ENCODE measurements at places on chromosomes 13 and 19.

DNA sequence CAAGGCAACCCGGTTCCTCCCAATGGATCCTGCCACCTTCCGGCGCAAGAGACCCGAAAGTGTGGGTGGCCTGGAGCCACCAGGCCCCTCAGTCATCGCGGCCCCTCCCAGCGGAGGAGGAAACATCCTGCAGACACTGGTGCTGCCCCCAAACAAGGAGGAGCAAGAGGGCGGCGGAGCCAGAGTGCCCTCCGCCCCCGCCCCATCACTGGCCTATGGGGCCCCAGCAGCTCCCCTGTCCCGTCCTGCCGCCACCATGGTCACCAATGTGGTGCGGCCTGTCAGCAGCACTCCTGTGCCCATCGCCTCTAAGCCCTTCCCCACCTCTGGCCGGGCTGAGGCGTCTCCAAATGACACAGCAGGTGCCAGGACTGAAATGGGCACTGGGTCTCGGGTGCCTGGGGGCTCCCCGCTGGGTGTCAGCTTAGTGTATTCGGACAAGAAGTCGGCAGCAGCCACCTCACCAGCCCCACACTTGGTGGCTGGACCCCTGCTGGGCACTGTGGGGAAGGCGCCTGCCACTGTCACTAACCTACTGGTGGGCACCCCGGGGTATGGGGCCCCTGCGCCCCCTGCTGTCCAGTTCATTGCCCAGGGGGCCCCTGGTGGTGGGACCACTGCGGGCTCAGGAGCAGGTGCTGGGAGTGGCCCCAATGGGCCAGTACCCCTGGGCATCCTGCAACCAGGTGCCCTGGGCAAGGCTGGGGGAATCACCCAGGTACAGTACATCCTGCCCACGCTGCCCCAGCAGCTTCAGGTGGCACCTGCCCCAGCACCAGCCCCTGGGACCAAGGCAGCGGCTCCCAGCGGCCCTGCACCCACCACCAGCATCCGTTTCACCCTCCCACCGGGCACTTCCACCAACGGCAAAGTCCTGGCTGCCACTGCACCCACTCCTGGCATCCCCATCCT lies 11.2 kb upstream of the PRR19 start:
- no peak for DNase-seq

DNA sequence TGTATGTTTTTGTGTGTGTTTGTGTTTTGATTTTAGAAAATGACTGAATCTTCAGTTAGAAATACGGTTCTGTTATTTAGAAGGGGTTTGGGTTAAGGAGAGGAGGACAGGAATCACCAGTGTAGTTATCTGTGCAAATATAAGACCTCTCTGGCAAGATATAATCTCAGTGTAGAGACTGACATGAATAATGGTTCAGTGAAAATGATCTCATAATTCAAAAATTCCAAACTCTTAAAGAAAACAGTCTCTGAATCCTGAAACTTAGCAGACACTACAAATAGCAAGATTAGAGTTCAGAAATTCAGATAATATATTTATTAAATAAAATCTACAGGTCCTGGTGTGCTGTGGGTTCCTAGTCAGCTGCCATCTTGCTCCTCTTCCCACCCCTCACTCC lies 73.5 kb downstream of the PDS5B start:
- DNase-seq: no peak

- no peak for DNase-seq
Measured at GRCh38 chr13:109126891-109127641, 497.7 kb downstream of the MYO16 start.

DNA sequence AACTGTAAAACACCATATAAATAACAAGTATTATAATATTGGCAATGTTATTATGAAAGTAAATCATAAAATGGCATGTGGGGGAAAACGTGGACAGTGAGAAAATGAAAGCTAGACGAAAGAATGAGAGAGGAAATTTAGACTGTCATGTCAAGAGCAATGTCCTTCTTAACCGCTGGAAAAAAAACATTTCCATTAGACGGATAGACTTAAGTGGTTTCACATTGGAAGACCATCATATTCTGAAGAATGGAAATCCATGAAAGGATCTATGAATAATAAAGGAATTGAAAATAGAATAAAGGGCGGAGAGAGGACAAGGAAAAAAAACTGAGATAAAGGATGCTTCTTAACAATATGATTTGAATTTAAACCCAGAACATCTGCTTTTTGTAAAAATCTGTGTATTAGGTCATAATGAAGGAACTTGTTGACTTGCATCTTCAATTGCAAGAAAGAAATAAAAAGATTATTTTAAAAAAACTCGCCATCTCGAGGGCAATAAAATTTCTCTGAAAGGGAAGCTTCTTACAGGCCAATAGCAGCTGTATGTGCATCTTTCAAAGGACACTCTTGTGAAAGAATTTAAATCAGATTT lies 90.6 kb downstream of the SPRY2 start:
- no peak for DNase-seq

GRCh38 chr13:95403349-95404140 lies 102.3 kb upstream of the ABCC4 start:
- no peak for DNase-seq

GRCh38 chr19:13195678-13196077 lies 45.5 kb downstream of the IER2 start:
- no peak for DNase-seq

DNA sequence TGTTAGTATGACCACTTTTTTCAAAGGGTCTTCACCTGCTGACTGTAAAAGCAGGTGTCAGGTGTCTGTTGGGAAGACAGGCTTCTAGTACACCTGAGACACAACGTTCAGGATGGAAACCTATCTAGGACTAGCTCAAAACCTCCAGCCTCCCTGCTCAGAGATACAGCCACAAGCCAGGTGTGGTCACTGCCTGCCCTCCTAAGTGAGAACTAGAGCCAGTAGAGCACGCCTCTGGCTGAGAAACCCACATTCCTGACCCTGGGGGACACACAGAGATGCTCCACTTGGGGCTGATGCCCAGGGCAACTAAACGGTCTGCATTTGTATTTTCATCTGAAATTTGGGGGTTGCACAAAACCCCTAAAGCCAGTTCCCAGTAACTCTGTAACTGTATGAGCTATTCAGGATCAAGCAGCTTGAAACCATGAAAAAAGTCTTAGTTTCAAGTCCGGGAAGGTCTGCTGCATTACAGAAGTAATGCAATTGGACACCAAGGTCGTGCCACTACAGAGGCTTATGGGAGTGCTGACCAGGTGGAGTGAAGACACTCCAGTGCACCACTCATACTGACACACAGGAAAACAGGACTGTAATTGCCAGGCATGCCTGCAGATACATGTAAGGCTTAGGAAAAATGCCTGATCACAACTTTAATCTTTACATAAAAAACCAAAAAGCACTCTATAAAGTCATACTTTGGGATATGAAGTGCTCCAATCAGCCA lies 27.8 kb downstream of the ANKRD10 start:
- no peak for DNase-seq

DNA sequence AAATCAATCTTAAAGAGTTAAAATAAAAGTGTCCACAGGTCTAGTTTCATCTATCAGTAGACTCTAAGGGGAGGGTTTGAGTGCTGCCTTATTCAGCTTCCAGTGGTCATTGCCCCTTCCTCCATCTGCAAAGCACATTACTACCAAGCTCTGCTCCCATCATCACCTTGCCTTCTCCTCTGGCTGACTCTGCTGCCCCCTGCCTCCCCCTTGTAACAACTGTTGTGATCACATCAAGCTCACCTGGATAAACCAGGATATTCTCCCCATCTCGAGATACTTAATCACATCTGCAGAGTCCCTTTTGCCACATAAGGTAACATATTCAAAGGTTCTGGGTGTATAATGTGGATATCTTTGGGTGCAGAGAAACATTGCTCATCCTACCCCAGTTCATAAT lies 43.3 kb upstream of the GPC6 start:
- DNase-seq: no peak

DNA sequence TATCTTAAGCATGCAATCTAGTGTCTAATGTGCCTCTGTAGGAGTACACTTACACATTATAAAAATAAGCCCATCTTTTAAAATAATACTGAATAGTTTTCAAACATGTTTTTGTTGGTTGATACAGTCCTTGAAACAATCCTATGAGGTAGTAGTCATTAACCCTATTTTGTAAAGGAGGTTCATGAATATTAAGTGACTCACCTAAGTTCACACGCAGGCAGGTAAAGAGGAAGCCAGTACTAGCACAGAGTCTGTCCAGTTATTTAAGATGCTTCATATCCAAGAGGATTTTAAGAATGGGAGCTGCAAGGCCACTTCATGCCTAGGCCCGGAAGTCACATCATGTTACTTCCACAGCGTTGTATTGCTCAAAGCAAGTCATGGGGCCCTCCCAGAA lies 121.0 kb upstream of the MAB21L1 start:
- DNase-seq: no peak

- DNase-seq: no peak
Measured at GRCh38 chr19:33388231-33388724, 14.8 kb downstream of the CEBPG start.

DNA sequence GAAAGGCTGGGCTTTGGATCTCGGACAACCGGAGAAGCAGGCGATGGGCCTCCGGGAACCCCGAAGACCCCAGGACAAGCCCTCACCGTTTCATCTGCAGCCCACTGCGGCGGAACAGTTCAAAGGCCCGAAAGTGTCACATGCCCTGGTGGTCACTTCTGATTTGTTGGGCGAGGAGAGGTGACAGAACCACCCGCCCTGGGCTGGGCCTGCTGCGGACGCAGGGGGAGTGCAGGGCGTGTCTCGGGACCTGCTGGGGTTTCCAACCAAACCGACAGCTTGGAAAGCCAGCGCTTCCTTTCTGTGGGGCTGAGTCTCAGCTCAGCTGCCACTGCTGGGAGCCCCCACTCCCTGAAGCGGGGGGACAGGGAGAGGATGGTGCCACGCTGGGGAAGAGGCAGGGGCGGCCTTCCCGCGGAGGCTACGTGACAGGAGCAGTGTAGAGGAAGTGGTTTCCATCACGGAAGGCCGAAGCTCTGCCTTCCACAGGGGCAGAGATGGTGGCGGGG lies 22.8 kb upstream of the ZBTB7A start:
- no peak for DNase-seq

GRCh38 chr13:106104281-106104901 lies 431.1 kb downstream of the EFNB2 start:
- no peak for DNase-seq

GRCh38 chr13:46355088-46355468 lies 32.0 kb downstream of the RUBCNL start:
- DNase-seq: no peak
